ENCODE measurements at places on chromosomes 6 and 20.

DNA sequence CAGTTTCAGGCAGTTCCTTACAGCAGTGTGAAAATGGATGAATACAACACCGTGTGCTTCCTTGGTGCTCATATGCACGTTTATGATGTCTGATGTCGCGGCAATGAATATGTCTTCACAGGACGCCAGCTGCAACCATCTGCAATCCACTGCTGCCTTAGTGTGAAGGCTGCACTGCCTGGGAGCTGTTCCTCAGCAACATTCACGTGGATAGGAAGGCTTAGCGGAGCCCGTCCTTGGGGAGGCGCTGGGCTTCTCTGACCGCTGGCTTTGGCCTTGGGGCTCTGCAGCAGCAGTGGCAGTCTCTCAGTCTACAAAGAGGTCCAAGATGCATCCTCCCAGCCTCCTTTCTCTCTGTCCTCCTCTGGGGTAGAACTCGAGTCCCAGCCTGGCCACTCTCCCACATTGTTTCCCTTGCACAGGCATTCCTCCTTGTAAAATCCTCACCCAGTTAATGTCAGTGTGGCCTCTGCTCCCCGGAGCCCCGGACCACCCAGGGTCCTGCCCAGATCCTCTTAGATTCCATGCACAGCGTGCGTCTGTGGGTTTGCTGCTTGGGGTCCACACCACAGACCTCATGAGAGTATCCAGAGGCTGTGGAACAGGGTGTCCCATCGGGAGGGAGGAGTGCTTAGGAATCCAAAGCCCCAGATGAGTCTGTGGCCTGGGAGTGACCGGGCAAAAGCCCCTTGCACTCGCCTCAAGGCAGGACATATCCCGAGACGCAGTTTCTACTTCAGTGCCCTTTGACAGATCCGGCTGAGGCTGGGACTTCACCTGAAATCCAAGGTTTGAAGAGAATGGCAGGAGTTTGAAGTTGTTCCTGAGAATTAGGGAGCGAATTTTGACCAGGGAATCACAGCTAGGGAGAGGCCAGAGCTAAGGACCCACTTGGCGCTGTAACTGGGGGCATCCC, 181.3 kb downstream of the THBS2 start:
- no peak for DNase-seq

DNA sequence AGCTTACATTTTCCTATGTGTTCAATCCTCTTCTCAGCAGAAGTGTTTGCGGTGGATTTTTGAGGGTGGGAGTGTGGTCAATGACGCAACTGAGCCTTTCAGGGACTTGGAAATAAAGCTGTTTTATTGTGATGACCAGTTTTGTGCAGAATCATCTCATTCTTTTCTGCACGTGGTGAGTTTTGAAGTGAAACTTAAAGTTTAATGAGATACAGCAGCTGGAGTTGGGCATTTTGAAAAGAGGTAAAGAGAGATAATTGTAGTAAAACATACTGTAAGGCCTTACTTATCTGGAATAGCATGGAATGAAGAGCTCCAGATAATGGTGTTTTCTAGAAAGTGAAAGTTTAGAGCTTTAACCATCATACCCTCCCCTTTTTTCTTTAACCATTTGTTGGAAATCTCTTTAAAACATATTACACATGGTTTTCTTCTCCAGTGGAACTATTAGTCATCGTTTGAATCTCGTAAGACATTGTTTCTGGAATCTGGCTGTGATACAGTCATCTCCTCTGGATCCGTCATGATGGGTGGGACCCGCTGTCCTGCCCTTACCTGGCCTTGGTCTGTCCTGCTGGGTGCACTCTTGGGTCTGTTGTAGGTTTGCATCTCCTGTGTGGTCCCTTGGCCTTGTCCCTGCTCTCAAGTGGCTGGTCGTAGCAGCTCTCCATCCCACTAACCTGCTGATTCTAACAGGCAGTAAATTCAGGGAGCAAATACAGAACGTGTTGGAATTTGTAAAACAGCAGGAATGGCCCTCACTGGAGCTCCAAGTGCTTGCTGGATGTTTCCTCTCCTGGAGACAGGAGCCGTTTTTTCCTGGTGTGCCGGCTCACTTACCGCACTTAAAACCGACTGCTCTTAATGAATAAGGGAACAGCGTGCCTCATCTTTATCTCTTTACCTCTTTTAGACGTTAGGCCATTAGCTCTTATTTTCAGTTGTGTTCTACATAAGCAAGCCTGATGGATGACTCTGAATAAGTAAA, 29.8 kb downstream of the UST start:
- DNase-seq = no peak

GRCh38 chr6:80637312-80637711, 530.8 kb downstream of the BCKDHB start:
- no peak for DNase-seq

GRCh38 chr6:3455147-3455568, 1.7 kb downstream of the SLC22A23 start:
- peak; percentile 39 for DNase-seq

GRCh38 chr20:57785061-57785460, 75.2 kb upstream of the PMEPA1 start:
- no peak for DNase-seq

DNA sequence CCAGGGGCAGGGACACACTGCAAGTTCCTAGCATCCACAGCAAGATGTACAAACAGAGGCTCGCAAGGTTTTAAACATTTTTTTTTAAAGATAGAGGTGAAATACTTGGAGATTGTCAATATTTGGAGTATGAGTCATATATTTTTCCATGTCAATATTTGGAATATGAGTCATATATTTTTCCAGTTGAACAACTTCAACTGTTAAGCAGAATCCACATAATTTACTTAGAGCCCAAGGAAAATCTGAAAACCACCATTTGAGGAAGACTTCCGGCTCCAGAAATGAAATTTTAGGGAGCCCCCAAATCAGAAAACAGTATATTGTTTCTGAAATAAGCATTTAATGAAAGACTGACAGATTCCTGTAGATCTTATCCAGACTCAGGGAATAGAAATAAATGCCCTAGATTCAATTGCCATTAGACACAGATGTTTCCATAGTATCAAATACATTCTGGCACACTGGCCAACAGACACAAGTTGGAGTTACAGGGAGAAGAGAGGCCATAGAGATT, 51.6 kb upstream of the FAM184A start:
- no peak for DNase-seq

GRCh38 chr6:32424589-32425300, 14.9 kb upstream of the HLA-DRA start:
- no peak for DNase-seq

GRCh38 chr6:112034616-112034995, 19.3 kb upstream of the CCN6 start:
- no peak for DNase-seq

DNA sequence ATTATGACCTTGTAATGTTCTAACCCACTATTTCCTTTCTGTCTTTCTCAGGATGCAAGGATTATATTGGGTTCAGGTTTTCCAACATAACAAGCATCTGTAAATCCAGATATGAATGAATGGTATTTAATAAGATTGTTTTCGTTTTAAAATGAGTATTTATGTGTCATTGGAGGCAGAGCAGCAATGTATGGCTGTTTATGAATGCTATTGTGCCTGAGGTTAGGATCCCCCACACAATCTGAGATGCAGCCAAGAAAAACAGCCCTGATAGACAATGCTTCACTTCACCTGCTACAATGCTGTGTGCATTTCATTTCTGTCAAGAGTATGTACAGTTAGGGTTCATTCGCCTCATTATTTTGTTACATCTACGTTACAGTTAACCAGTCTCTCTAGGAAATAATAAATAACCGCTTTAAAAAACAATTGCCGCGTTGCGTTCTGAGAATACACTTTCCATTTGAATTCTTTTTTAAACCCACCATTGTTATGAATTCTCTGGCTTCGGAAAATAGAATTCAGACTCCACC, 19.6 kb downstream of the TFAP2A start:
- DNase-seq = no peak

DNA sequence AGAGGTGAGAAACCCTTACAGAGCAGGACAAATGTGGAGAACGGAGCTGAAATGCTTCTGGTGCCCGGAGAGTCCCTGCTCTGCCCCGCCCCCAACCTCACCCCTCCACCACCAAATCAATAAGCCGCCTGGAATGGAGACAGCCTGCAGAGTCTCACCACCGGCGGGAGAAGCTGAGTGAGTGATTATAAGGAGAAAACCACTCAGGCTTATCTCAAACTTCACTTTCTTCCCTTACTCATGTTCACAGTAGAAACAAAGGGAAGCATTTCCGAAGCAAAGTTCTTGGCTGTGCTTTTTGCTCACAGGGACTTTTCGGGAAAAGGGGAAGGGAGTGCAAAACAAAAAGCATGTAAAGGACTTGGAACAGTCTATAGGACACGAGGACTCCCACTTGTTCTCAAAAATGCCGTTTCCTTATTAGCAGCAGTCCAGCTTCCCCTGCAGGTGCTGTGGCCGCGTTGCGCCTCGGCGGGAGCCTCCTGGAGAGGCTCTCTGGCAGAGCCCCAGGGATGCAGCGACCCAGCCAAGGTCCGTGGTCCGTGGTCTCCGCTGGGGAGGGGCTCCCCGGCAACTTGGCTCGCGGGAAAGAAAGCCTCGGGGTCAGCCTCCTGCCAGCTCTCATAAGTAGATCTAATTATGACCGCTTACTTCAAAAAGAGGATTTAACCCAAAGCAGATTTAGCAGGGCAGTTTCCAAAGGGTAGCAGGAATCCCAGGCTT, 64.8 kb upstream of the TMEM30A start:
- DNase-seq = no peak

GRCh38 chr6:29627755-29628418, 5.1 kb downstream of the GABBR1 start:
- DNase-seq = peak; percentile 79

DNA sequence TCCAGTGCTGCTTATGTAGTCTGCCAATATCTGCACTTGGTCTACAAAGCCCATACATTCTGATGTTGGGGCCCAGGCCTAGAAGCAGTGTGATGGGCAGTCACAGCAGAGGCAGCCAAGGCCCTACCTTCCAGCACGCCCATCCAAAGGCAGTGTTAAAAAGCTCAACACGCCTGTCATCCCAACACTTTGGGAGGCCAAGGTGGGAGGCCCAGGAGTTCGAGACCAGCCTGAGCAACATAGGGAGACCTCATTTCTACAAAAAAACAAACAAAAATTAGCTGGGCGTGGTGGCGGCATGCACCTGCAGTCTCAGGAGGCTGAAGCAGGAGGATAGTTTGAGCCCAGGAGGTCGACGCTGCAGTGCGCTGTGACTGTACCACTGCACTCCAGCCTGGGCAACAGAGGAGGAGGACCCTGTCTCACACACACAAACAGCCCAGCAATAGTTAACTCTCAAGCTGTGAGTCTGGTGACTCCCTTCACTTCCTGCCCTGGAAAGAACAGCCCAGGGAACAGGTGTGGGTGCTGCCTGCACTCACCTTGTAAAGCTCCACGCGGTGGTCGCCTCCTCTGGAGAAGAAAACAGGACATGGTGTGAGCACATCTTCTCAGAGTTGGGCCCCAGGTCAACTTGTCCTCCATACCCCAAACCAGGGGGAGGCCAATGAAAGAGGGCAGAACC, 68.8 kb downstream of the PYGB start:
- DNase-seq = no peak

DNA sequence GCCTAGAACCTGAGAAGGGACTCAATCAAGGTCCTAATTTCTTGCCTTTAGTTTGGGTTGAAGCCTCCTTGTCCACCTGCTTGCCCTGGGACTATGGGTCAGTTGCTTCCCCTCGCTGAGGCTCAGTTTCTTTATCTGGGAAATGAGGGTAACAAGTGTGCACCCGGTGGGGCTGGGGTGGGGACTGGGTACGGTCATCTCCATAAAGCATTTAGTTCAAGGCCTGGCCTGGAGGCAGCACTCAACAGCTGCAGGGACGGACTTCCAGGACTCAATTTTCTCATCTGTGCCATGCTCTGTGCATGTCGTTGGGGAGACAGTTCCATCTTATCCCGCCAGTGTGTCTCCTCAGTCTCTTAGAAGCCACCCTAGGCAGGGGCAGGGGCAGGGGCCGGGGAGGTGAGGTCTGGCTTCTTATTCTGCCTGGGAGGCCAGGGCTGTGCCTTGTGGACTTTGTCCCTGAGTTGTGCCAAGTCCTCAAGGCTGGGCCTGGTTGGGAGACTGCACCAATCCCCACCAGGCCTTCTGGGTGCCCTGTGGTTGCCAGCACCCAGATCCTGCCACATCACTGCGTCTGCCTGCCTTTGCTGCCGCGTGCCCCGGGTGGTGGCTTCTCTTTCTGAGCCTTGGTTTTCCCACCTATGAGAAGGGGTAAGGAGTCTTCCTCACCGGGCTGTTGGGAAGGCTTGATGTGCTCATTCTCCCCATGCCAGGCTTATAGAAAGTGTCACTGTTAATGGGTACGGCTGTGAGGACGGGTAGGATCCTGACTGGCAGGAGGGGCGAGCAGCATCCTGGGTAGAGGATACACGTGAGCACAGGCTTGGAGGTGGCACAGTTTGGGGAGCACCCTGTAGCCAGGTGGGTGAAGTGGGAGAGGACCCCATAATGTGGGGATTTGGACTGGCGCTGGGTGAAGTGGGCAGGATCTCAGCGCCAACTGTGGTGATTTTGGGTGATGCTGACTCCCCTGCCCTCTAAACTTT, 8.6 kb downstream of the SRC start:
- no peak for DNase-seq

DNA sequence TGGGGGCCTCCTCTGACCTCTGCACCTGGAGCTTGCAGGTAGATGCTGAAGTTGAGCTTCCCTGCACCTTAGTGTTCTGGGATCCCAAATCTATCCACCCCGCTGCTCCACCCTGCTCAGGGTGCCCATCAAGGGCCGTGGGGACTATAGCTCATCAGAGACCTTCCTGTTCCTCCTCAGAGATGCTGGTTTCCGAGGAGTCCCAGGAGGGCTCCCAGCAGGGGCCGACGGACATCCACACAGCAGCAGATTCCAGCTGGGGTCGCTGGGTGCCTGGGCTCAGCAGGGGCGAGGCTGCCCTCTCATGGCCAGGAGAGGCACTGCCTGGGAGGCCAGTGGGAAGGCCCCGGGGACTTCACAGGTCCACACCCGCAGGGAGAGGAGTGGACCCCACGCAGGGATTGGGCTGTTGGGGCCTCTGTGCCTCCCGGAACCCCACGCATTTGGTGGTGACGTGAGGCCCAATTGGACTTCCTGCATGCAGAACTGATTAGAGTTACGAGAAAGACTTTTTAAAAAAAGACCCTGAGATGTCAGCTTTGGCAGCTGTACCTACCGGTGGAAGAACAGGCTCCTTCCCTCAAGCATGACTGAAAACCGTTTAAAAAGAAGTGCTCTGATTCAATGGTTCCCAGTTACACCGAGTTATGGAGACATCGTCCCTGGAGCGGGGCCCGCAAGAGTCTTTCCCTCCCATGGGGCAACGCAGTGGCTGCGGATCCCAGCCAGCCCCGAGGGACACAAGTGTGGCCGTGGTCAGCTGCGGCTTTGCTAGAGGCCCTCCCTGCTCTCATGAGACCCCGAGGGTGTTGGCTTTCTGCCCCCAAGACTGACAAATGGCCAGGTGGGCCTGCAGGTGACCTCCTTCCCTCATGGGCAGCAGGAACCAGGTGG, 25.3 kb upstream of the SLCO4A1 start:
- peak; percentile 93 for DNase-seq

GRCh38 chr20:658731-659291, 5.8 kb upstream of the SRXN1 start:
- no peak for DNase-seq

DNA sequence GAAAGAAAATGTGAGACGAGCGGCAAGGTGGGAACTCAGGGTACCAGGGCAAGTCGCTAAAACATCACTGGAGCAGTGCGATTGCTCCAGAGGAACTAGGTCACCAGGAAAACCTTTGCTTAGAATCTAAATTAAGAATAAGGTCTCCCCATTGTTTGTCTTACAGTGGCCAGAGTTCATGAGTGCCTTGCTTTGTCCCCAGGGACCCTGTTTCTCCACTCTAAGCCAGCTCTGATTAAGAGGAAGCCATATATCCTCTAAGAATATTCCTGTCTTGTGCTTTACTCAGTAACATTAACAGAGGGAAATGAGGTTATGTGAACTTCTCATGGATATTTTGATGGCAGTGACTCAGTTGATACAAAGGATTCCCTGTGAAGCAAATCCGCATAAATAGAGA, 305.8 kb downstream of the CD83 start:
- DNase-seq = no peak

Measured in kidney (tissue), 22 donors.